Brain (organoid and tissue), 16 donors: ENCODE measurements at places on chromosomes 7 and 10. TPM values are rescaled to one million over a fixed set of nuclear protein-coding genes. Genes with fewer than 3 reads are reported as not detected.

H2BK1 gene
- not detected for polyA plus RNA-seq

SLC29A3 gene
- 7.7 TPM for polyA plus RNA-seq

NUTM2E gene
- polyA plus RNA-seq = not detected

HPSE2 gene
- 4.5 TPM for polyA plus RNA-seq

NUDCD3 gene
- 191 TPM for polyA plus RNA-seq

SLC26A3 gene
- not detected for polyA plus RNA-seq

RNF32 gene
- polyA plus RNA-seq = 0.92 TPM

SPDYE2B gene
- not detected for polyA plus RNA-seq

COL28A1 gene
- polyA plus RNA-seq = 0.24 TPM

DNA sequence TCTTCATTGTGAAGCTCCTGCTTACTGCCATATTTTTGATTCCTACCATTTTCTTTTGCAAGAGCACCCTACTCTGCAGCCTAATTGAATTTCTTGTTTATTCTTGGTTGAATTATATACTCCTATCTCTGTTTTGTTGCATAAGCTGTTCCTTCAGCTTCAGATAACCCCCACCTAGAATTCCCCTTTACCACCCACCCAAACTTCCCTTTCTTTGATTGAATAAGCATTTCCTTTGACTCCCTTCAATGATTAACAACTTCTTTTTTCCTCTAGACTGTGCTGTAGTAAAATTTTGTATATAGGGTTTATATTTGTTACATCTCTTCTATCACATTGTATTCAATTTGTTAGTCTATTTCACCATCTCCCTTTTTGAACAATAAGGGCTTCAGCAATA is 168.1 kb downstream of the GPR37 start:
- no peak for DNase-seq

- DNase-seq = no peak
Measured at GRCh38 chr7:82007315-82007714, 237.5 kb upstream of the HGF start.

- DNase-seq = no peak
Measured at GRCh38 chr10:27783660-27784059, 38.0 kb upstream of the MKX start.

GRCh38 chr10:19200211-19200610 is 151.6 kb downstream of the MALRD1 start:
- DNase-seq = no peak

DNA sequence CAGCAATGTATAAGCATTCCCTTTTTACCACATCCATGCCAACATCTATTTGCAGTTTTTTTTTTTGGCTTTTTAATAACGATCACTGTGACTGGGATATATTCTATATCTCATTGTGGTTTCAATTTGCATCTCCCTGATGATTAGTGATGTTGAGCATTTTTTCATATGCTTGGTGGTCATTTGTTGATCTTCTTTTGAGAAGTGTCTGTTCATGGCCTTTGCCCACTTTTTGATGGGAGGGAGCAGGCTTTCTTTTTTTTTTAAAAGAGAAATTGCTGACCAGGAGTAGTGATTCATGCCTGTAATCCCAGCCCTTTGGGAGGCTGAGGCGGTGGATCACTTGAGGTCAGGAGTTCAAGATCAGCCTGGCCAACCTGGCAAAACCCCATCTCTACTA is 4.0 kb downstream of the MUC17 start:
- no peak for DNase-seq

- DNase-seq = no peak
Measured at GRCh38 chr10:34104829-34105572, 710.1 kb downstream of the PARD3 start.

- DNase-seq = no peak
Measured at GRCh38 chr10:95793401-95794045, 37.6 kb downstream of the ENTPD1 start.

GRCh38 chr10:63537536-63537935 is 16.3 kb downstream of the REEP3 start:
- peak; percentile 80 for DNase-seq

DNA sequence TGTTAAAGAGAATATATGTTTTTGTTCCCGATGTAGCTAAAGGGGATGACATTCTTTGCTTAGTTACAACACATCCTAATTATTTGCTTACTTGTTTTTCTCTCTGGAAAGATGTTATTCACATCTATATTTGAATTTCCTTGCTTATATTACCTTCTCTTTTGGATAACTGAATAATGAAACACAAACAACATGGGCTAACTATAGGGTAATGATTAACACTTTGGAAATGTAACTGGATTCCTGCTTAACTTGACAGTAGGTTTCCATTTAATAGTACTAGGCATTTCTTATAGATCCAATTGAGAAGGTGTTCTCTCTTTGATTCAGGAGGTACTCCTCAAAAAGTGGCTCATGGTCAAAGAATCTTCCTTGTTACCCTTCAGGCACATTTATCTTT is 141.1 kb downstream of the CCSER2 start:
- no peak for DNase-seq

DNA sequence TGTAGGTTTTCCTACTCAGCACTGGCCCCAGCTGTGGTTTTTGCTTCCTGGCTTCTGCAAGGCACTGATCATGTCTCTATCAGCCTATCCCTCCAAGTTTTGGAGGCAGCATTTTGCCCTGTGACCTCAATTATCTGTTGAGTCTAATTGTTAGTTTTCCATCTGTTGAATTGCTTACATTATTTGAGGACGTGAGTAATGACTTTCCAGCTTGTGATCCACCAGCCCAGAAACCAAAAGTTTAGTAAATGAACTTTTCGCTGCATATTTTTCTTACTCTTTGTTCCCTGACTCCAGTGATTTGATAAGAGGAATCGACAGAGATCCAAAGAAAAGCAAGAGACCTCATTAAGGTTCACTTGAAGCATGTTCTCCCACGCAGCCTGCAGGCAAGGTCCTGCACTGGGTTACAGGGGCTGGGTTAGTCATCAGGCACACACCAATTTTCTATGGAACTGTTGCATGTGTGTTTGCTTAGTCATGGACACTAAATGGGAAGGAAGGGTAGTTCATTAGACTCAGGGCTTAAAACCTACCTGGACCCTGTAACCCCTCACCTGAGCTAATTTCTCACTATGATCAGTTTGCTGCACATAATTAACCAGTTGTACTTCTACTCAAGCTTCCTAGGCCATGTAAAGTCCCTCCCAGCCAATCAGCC is 57.2 kb downstream of the AKR1E2 start:
- DNase-seq = no peak

DNA sequence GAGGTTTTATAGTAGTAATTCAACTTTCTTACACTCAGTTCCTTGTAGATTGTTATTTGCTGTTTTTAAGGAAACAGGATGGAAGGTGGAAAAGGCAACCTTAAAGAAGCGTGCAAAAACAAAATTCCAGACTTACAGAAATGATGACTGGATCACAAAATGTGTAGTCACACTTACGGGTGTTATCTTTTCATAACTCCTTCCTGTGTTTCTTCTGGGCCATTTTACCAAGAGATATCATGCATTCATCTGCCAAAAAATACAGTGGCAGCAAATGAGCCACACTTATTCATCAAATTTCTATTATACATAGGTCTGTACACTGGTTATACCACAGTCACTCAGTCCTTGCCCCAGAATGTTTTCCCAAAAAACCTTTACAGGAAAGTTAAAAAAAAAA is 94.3 kb upstream of the IL6 start:
- peak; percentile 58 for DNase-seq

GRCh38 chr10:17426263-17426750 is 28.1 kb downstream of the ST8SIA6 start:
- peak; percentile 75 for DNase-seq

DNA sequence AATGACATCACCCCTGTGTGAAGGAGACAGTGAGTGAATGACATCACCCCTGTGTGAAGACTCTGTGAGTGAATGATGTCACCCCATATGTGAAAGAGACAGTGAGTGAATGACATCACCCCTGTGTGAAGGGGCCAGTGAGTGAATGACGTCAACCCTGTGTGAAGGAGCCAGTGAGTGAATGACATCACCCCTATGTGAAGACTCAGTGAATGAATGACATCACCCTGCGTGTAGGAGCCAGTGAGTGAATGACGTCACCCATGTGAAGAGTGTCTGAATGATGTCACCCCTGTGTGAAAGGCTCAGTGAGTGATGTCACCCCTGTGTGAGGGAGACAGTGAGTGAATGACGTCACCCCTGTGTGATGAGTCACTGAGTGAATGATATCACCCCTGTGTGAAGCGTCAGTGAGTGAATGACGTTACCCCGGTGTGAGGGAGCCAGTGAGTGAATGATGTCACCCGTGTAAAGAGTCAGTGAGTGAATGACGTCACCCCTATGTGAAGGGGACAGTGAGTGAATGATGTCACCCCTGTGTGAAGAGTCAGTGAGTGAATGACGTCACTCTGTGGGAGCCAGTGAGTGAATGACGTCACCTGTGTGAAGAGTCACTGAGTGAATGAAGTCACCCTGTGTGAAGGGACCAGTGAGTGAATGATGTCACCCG is 478.1 kb downstream of the PTPRN2 start:
- DNase-seq = no peak

- DNase-seq = no peak
Measured at GRCh38 chr10:4159173-4159572, 374.2 kb upstream of the KLF6 start.

- no peak for DNase-seq
Measured at GRCh38 chr7:70008466-70008865, 410.2 kb downstream of the AUTS2 start.

DNA sequence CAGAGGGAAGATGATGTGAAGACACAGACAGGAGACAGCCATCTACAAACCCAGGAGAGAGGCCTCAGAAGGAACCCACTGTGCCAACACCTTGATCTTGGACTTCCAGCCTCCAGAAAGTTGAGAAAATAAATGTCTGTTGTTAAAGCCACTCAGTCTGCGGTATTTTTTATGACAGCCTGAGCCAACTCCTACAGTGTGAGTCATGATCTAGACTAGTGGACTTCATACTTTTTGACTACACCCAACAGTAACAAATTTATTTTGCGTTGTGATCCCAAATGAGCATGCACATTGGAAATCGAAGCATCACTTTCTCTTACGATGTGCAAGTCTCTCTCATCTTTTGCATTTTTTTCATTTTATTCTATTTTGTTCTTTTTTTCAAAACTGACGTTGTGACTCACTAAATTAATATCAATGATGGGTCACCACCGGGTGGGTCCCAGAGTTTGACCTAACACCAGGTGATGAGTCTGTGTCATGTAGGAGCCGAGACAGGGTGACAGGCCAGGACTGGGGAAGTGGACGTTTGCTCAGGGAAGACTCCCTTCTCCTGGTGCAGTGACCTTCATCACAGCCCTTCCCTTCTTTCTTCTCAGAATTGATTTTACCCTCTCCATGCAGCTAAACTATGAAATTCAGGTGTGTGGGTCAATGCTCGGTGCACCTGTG is 28.9 kb downstream of the PHYH start:
- no peak for DNase-seq

DNA sequence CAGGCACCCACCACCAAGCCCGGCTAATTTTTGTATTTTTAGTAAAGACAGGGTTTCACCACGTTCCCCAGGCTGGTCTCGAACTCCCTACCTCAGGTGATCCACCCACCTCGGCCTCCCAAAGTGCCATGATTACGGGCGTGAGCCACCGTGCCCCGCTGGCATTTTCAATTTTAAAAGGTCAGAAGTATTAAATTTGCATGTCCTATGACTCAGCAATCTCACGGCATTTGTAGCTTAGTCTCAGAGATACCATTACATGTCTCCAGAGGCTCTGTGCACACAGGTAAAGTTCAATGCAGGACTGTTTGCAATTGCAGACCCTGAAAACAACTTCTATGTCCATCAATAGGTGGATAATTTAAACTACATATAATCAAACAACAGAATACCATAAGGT is 99.2 kb downstream of the DLG5 start:
- DNase-seq = no peak

DNA sequence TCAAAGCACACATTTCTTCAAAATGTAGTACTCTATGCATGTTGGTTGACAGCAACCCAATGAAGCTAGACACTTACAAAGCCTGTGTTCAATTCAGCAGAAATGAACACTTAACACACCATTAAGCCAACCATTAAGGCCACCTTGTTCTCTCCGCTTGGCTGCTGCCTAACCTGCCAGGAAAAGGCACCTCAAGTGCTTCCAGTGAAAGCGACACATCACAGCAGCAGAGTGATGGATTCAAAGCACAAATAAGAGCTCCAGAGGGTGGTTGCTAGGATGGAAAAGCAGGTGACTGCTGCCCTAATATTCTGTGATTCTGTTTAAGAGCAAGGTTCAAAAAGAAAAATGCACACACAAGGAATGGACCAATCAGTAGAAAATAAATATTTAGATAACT is 81.5 kb upstream of the GNAI1 start:
- DNase-seq = no peak

- no peak for DNase-seq
Measured at GRCh38 chr7:131312838-131313237, 14.8 kb upstream of the MKLN1 start.
